ENCODE measurements at places on chromosomes 12 and 14. TPM values are rescaled to one million over a fixed set of nuclear protein-coding genes. Genes with fewer than 3 reads are reported as not detected.

GRCh38 chr12:31363416-31363809 lies 37.5 kb upstream of the SINHCAF start:
- no peak overlapping the region for H3K27ac ChIP-seq
- no peaks in the 10 kb centered on the region for H3K27me3 ChIP-seq
- H3K36me3 ChIP-seq = no peaks in the 10 kb centered on the region

DNA sequence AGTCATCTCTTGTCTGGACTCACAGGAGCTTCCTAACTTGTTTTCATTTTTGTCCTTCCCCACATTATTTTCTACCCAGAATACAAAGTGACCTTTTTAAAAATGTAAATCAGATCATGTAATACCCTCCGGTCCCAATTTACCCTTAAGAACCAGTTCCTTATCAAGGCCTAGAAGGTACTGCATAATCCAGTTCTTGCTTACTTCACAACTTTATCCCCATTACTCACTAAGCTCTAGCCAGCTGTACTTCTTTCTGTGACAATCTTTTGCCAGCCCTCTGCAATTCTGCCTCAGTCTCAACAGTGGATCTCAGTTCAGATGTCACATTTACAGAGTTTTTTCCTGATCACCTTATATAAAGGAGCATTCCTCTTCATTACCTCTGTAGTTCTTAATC lies 11.6 kb downstream of the RAP1B start:
- no peak overlapping the region for H3K27ac ChIP-seq
- H3K4me1 ChIP-seq = peaks cover 76% of the 10 kb centered on the region
- H3K4me3 ChIP-seq = no peak overlapping the region
- no peaks in the 10 kb centered on the region for H3K27me3 ChIP-seq
- no peak for DNase-seq

- no peak for DNase-seq
- no peaks in the 10 kb centered on the region for H3K36me3 ChIP-seq
- no peaks in the 10 kb centered on the region for H3K4me1 ChIP-seq
- H3K27me3 ChIP-seq = no peaks in the 10 kb centered on the region
Measured at GRCh38 chr12:87259391-87259790, 769.8 kb downstream of the C12orf50 start.

GRCh38 chr12:110913119-110914056 lies 7.0 kb downstream of the MYL2 start:
- H3K27me3 ChIP-seq = no peaks in the 10 kb centered on the region
- no peak overlapping the region for H3K27ac ChIP-seq
- no peaks in the 10 kb centered on the region for H3K4me1 ChIP-seq
- DNase-seq = no peak

DNA sequence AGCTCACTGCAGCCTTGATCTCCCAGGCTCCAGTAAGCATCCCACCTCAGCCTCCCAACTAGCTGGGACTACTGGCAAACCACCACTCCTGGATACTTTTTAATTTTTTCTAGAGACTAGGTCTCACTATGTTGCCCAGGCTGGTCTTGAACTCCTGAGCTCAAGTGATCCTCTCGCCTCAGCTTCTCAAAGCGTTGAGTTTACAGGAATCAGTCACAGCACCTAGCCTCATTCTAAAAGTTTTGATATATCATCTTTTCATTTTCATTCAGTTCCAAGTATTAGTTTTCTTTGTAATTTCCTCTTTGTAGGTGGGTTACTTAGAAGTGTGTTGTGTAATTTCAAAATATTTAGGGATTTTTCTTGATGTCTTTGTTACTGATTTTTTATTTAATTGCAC lies 9.6 kb downstream of the CBX5 start:
- H3K27ac ChIP-seq = no peak overlapping the region
- H3K4me1 ChIP-seq = no peaks in the 10 kb centered on the region
- peaks cover 13% of the 10 kb centered on the region for H3K36me3 ChIP-seq

GRCh38 chr12:127620735-127621355 lies 646.1 kb upstream of the TMEM132C start:
- H3K27ac ChIP-seq = no peak overlapping the region
- no peak overlapping the region for H3K4me3 ChIP-seq
- no peaks in the 10 kb centered on the region for H3K36me3 ChIP-seq
- H3K27me3 ChIP-seq = no peaks in the 10 kb centered on the region

DNA sequence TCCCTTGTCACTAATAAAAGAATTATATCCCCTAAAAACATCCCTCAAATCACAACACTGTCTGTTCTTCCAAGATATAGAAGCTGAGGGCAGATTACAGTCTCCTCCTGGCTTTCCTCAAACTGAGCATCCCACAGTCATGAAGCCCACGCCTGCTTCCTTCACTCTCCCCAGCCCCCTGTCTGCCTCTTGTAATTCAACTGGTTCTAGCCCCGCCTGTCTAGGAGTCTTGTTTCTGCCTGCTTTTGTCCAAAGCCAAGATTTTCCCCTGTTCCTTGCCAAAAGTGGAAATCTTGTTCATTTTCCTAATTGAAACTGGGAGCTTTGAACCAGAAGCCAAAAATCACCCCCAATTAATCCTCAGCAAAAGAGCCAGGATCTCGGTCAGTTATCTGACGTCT lies 35.9 kb upstream of the PWP1 start:
- H3K27me3 ChIP-seq = no peaks in the 10 kb centered on the region
- no peak overlapping the region for H3K4me3 ChIP-seq
- no peak for DNase-seq

GRCh38 chr12:9114946-9115345 lies 773 bp downstream of the A2M start:
- peak overlapping the region; percentile 85 for H3K27ac ChIP-seq
- peaks cover 24% of the 10 kb centered on the region for H3K4me1 ChIP-seq
- peak overlapping the region; percentile 60 for H3K4me3 ChIP-seq

DNA sequence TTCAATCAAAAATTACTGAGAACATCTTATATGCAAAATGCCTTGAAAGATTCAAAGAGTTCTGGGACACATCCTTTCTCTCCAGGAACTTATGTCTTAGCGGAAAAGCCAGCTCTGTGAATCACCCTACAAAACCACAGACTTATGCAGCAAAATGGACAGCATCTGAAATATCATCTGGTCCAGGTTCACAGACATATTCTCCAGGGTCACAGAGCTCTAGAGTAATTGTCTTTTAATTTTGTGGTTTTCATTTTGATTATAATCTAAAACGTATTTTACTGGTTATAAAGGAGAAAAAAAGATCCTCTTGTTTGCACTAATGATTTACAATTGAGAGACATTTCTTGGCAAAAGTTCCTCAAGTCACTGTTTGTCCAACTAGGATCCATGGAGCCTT lies 246.2 kb downstream of the MSRB3 start:
- no peak overlapping the region for H3K4me3 ChIP-seq
- no peaks in the 10 kb centered on the region for H3K27me3 ChIP-seq
- DNase-seq = no peak
- no peak overlapping the region for H3K27ac ChIP-seq

DNA sequence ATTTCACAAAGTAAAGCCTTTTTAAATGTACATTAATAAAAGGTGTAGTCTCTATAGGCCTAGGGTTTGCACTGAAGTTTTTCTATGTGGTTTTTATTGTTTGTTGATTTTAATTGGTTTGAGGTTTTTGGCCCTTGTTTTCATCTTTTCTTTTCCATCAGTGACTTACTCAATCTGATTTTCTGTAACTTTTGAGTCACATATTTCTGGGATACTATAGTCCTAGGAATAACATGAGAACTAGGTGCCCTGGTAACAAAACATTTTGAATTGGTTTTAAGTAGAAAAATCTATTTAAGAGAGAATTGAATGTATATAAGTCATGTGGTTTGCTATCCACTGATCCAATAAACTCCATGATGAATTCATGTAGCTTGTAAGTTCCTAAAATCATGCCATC lies 311.9 kb downstream of the CEP128 start:
- H3K36me3 ChIP-seq = no peaks in the 10 kb centered on the region
- no peaks in the 10 kb centered on the region for H3K4me1 ChIP-seq
- no peaks in the 10 kb centered on the region for H3K27me3 ChIP-seq

DNA sequence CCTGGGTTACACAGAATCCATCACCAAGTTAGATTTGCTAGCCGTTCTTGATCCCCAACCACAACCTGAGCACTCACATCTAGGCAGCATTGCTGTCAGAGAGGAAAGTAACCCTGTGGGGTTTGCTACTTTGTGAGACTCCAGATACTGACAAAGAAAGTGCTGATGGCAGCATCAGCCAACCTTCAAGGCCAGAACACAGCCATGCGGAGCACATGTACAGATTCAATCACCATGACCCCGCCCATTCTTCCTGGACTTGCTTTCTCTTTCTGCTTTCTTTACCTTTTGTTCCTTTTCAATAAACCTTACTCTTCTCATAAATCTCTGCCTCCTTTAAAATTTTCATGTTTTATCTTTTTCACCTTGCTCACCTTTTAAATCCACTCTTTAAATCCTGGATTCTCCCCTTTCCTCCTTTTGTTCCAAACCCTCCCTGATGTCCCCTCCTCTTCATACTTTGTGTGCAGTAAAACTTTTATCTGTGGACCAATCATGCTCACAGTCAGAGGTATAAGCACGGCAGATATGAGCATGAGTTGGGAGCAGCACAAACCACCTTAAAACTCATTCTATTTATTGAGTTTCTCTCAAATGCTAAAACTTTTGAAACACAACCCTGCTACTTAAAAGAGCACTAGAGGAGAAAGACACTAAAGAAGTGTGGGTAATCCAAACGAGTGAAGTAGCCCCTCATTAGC lies 21.9 kb upstream of the CERS5 start:
- no peak overlapping the region for H3K4me3 ChIP-seq
- no peaks in the 10 kb centered on the region for H3K27me3 ChIP-seq
- H3K36me3 ChIP-seq = peaks cover 33% of the 10 kb centered on the region
- no peak for DNase-seq
- peak overlapping the region; percentile 3 for H3K27ac ChIP-seq
- H3K4me1 ChIP-seq = peaks cover 12% of the 10 kb centered on the region

GRCh38 chr12:7899755-7900154 lies 27.0 kb upstream of the SLC2A14 start:
- no peak overlapping the region for H3K4me3 ChIP-seq
- DNase-seq = peak; percentile 35
- H3K27me3 ChIP-seq = no peaks in the 10 kb centered on the region
- H3K27ac ChIP-seq = no peak overlapping the region

SMCO2 gene
- total RNA-seq = 0.38 TPM

IKZF4 gene
- 10.5 TPM for total RNA-seq

ABCD2 gene
- 0.46 TPM for total RNA-seq

C14orf180 gene
- 0.14 TPM for total RNA-seq

KLRB1 gene
- 3.3 TPM for total RNA-seq
